Hematopoietic multipotent progenitor cell treated with erythropoietin and hydrocortisone succinate and interleukin-3 and kit ligand, for 4 days (in vitro differentiated cells): ENCODE measurements at places on chromosomes 1 and 21.

DNA sequence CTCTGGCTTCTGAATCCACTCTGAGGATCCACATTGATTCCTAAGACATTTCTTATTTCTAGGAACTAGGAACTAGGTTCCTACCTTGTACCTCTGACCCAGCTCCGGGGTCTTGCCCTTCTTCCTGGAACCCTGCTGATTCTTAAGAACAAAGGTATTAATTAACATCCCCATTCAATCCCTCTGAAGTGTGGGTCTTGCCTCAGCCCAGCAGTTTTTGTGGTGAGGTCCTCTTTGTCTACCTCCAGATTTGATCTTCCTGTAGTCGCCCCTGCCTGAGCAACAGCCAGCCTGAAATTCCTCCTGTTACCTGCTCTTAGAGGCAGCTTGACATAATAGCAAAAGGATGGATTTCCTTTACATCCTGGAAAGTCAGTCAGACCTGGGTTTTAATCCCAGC lies 46.7 kb upstream of the CAMK1G start:
- no peak for DNase-seq

- no peak for DNase-seq
These were observed 67.6 kb downstream of the OLFML2B start for GRCh38 chr1:161956097-161956496.

GRCh38 chr1:205920861-205921569 lies 22.2 kb downstream of the SLC26A9 start:
- DNase-seq, result no peak

DNA sequence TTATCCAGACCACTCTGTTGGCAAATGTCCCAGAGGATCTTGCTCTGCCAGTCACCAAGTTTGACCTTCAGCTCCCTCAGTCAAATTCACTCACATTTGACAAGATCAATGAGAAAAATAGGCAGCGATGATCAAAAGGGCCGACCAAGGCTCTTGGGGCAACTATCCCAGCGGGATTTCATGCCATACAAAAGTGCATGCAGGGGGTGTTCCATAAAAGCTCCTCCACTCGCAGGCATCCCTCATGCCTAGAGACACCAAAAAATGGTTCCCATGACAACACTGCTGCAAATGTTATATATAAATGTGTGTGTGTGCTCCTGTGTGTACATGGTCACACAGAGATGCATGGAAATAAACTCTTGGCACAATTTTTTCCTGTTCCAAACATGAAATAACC lies 16.2 kb upstream of the EIF4G3 start:
- DNase-seq, result no peak

- DNase-seq, result no peak
These were observed 130.3 kb upstream of the PLXNA2 start for GRCh38 chr1:208374391-208374941.

DNA sequence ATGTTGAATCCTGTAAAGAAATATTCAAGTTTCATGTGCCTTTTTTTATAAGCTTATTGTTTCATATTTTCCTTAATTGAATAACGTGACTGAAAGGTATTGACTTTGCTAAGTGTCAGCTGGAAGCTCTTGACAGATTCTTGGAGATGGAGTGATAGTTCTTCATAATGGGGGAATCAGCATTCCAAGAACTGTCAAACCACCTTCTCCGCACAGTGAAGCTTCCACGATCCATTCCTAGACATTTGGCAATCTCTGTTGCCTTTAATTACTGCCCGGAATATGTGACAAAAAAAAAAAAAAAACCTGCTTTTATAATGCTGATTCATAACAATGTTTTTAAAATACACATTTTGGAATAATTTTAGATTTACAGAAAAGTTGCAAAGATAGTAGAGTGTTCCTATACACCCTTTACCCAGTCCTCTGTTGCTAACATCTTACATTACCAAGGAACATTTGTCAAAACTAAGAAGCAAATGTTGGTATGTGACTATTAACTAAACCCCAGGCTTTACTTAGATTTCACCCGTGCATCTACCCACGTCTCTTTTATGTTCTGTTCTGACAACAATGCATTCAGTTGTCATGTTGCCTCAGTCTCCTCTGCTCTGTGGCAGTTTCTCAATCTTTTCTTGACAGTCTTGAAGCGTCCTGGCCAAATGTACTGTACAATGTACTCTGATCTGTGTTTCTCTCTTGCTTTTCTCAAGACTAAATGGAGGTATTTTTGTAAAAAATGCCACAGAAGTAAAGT lies 674.1 kb downstream of the SMYD3 start:
- no peak for DNase-seq

DNA sequence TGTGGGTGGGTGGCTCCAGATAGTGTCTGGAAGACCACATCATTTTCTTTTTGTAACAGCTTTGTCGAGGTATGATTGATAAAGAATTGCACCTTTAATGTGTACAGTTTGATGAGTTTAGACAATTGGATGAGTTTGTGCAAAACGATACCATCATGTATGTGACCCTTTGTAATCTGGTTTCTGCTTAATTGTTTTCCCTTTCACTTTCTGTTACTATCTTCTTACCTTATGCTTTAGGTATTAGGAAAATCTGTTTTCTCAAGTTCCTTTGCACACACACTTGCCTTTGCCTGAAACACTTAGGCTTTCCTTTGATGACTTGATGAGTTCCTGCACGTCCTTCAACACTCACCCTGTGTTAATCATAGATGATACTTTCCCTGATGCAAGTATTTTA lies 6.8 kb downstream of the OR10Z1 start:
- no peak for DNase-seq

DNA sequence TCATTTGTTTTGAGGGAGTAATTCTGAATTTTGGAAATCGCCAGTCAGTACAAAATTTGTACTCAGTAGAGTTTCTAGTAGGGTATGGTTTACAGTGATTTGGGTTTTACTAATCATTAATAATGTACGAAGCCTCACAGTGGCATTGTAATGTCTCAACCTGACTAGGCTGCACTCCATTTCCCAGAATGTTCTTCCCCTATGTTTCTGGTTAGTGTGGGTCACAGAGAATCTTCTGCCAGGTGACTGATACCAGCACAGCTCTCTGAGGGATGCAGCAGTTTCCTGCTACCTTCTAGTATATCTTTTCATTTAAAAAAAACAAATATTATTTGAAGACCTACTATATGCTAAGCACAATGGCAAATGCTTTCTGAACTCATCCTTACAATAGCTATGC lies 112.9 kb downstream of the PTPN14 start:
- no peak for DNase-seq

DNA sequence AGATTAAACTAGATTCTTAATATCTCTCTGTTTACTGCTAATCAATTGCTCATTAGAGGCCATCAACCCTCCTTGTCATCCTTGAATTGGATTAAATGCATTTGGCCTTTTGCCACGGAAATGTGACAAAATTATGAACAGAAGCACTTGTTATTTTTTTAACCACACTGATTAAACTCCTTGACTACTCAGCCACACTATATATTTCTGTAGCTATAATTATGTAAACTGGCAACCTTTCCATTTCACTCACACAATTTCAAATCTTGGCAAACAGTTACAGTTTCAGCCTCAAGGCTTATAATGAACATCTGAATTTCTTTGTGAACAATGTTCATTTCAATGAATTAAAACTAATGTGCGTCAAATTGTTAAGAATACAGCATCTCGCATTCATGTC lies 10.1 kb downstream of the ADAMTS5 start:
- no peak for DNase-seq

- no peak for DNase-seq
These were observed 255.0 kb downstream of the FAF1 start for GRCh38 chr1:50705041-50705440.

DNA sequence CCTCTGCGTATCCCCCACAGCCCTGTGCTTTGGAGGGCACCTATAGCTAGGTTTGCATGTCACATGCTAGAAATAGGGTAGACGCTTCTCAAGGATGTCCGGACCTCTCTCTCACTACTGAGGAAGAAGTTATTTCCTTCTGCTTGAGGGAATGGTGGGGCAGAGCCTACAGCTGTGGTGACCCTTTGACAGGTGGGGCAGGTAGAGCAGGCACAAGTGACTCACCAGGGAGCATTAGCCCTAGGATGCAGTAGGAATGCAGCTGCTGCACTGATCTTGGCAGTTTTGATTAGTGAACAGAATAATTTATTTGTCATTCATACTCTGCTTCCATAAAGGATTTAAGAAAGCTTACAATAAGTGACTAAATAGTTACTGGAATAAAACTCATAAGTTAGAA lies 129.6 kb upstream of the HOOK1 start:
- DNase-seq, result no peak

- DNase-seq, result no peak
These were observed 34.7 kb downstream of the ST3GAL3 start for GRCh38 chr1:43742026-43742425.

DNA sequence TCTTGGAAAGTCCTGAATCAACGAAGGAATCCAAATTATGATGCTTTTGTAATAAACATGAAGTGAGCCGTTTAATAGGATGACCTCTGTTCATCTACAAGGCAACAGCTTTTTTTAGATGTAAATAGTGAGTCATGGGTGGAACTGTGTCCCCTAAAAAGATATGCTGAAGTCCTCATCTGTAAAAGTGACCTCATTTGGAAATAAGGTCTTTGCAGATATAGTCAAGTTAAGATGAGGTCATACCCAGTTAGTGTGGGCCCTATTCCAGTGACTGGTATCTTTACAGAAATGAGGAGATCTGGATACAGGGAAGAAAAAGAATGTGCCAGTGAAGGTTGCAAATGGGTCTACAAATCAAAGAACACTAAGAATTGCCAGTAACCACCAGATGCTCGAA lies 1287.3 kb upstream of the ADGRL4 start:
- DNase-seq, result no peak

DNA sequence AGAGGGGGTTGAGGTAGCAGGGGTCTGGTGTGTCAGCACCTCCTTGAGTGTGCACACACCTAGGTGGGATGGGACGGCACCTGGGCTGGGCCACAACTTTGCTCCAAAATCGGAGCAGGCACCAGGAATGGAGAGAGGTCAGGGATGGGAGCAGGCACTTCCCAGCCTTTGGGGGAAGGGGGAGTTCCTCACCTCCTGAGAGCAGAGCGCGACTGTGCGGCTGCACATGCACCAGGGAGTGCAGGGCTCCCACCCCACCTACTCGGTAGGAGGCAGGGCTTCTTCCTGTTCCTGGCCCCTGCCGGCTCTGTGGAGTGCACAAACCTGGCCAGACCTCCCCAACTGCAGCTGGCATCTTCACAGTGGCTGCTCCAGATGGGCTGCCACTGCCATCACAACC lies 399.3 kb downstream of the NCAM2 start:
- no peak for DNase-seq

GRCh38 chr1:202806845-202807450 lies 1.3 kb downstream of the KDM5B start:
- peak; percentile 80 for DNase-seq

DNA sequence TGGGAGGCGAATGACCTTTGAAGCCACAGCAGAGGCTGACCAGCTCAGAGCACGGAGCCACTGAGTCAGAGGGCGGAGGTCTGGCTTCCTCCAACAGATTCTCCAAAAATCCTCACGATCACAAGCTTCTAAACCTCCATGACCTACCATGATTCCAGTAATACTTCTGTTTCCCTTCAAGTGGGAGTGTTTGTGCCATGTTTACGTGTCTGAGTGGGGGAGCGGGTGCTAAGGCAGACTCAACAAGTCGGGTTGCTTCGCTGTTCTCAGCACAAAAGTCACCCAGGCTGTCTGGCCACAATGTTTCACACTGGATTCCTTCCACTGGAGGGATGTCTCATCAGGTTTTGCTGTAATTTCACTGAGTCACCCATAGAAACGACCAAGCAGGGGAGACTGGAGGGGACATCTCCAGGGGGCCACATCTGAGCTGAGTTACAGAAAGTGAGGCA lies 86.2 kb downstream of the SLC66A1 start:
- no peak for DNase-seq

DNA sequence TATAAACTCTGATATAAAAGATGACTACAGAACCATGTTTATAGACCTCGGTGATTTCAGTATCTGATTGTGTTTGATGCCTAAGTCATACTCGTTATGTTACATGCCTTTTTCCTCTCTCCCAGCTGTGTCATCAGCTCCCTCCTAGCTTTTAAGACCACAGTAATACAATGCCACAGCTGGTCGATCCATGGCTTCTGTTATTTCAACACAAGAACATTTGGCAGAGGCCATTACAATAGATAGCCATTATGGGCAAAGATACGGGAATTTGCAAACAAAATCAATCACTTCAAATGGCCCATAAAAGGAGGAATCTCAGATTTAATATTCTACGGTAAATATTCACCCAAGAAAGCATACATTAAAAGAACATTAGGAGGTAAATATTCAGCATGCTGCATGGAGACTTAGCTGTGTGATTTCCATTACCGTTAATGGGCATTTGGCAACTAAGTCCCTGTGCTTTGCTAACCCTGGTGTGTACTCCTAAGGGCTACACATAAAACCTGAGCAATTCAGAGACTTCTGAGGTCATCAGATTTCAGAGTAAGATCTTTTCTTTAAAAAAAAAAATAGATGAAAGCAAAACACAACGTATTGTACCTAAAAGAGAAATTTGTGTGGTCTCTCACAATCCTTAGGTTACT lies 153.4 kb downstream of the PIGK start:
- no peak for DNase-seq

- peak; percentile 57 for DNase-seq
These were observed 14.0 kb upstream of the TBX15 start for GRCh38 chr1:119002028-119002686.

DNA sequence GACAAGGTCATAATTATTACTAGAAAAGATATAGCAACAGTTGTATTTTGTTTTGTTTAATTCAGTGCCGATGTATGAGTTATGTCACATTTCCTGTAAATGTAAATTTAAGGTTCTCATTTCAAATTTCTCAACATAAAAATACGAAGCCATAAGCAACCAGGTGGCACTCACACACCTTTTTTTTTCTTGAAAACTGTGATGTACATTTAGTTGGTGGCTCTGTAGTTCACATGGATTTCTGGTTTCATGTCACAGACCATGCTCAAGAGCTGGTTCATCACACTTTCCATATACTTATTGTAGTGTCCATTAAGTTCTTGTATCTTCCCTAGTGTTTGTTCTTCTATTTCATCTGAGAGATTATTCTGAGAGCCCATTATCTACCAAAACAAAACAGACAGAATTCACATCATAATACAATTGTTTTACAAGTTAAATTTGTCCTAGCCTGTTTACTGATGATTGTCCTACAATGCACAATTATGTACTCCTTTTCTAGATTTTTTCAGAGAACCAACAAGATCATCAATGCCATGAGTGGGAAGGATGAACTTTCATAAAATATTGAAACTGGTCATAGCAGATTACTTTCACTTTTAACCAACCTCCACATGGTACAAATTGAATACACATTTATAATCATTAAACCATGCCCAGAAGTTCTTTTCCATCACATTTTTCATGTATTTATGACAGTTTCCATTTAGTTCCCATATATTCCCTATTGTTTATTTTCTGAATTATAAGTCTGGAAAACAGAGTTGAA lies 17.1 kb downstream of the ATP6V1G3 start:
- peak; percentile 32 for DNase-seq

GRCh38 chr1:88052167-88052566 lies 631.9 kb upstream of the PKN2 start:
- DNase-seq, result no peak
